ENCODE measurements at places on chromosomes 7 and 10. TPM values are rescaled to one million over a fixed set of nuclear protein-coding genes. Genes with fewer than 3 reads are reported as not detected.

VPS37D gene
- total RNA-seq: 1.1 TPM

ADAM22 gene
- 0.88 TPM for total RNA-seq

HNRNPH3 gene
- 53.4 TPM for total RNA-seq

KIAA1549 gene
- total RNA-seq: 3.3 TPM

GPRIN2 gene
- total RNA-seq: 39.9 TPM

PRRT4 gene
- total RNA-seq: not detected

SPDYE11 gene
- total RNA-seq: not detected

TMEM176A gene
- 88.3 TPM for total RNA-seq
